Stimulated activated CD4-positive, alpha-beta T cell treated with anti-CD3 and anti-CD28 coated beads, Interleukin-4, amount 100 ng/mL, for 1 hour (primary cell): ENCODE measurements at places on chromosomes 13 and 19.

DNA sequence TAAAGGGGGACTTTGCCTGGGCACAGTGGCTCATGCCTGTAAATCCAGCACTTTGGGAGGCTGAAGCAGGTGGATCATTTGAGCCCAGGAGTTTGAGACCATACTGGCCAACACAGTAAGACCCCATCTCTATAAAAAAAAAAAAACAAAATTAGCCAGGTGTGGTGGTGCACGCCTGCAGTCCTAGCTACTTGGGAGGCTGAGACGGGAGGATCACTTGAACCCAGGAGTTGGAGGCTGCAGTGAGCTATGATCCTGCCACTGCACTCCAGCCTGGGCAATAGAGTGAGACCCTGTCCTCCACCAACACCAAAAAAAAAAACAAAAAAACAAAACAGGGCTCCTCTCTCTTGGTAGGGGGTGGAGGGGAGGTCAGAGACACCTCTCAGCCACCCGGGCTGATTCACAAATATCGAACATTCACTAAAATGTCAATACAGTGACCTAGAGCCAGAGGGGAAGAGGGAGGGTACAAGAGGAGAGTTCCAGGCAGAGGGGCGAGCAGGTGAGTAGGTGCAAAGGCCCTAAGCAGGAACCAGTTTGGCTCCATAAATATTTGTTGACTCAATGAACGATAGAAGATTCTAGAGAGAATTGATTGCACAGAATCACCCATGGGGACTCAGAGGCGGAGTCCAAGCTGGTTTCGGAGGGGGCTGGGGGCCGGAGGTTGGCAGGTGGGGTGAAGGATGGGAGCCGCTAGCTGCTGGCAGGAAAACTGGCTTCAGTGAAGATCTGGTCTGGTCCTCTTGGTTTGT lies 1.0 kb upstream of the CREB3L3 start:
- DNase-seq = no peak

DNA sequence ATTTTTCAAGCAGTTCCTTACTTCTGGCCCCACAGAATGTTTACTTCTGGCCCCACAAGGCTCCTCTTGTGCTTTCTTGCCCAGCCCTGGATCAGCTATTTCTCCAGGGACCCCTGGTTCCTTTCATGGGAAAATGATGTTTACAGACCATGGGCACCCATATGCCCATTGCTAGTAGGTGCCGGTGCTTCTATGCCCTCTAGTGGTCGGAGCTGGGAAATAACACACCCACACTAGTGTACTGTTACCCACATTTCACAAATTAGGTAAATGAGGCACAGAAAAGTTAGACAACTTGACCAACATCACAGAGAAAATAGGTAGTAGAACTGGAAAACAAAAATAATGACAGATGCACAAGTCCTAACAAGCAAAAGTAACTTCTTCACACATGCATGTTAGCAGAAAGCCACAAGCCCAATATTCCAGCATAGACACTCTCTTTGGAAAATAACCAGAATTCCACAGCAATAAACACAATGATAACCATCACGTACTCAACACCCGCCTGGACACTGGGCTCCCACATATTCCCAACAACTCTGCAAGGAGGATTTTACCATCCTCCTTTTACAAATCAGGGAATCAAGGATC lies 1.3 kb upstream of the CEACAM6 start:
- peak; percentile 69 for DNase-seq

DNA sequence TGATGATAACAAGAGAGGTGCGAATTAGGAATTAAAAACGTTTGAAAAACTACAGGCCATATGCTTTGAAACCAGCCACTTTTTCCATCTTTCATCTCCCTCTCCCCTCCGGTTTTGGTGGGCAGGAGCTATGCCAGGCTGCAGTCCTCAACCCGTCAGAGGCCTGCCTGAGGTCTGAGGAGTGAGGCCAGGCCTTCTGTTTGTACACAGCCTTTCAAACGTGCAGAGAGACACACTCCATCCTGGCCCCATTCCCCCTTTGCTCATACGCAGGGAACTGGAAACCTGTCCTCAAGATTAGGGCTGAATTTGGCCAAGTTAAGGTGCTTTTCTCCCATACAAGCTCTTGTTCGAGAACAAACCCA lies 74.5 kb downstream of the ZIC5 start:
- no peak for DNase-seq

DNA sequence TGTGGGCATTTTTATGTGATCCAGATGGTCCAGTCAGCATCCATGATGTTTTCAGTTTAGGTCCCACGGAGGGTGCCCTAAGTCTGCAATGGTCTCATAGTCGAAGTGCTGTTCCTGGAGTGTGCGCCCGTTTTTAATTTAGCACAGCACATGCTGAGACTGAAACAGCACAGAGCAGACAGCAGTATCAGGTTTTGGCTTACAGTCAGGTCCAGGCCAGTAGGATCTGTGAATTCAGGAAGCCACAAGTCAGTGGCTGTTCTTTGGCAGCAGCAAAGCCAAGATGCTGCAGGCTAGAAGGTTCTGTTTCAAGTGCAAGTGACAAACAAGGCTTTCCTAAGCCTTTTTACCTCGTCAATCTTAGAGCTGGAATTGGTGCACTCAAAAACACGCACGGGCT lies 18.3 kb downstream of the FBXO27 start:
- DNase-seq = no peak

DNA sequence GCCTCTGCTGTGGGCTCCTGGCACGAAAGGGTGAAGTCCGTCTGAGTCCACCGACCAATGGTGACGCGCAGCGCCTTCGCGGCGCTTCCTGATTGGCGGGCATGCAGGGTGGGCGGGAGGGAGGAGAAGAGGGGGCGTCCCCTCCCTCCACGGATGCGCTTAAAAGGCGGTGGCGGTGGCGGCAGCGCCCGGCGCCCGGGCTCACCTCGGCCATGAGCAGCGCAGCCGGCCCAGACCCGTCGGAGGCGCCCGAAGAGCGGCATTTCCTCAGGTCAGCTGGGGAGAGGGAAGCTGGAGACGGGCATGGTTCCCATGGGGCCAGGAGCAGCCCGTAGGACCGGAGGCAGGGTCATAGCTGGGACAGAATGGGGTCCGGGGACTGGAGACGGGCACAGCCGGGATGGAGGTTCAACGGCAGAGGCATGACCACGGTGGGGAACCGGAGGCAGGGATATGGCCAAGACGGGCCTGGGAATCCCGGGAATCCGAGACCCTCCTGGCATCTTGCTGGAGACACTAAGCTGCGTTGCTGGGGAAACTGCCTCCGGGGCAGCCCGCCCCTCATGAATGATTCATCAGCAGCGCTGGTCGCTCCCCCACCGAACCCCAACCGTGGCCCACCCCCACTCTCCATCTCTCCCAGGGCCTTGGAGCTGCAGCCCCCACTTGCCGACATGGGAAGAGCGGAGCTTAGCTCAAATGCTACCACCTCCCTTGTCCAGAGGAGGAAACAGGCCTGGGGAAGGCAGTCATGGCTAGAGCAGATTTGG lies at the start of gene YJEFN3:
Gene YJEFN3 (plus strand): TSS at position 191 of the 770 bp plus-strand sequence. CDS start 22 bp downstream, at position 213.
- DNase-seq = no peak

DNA sequence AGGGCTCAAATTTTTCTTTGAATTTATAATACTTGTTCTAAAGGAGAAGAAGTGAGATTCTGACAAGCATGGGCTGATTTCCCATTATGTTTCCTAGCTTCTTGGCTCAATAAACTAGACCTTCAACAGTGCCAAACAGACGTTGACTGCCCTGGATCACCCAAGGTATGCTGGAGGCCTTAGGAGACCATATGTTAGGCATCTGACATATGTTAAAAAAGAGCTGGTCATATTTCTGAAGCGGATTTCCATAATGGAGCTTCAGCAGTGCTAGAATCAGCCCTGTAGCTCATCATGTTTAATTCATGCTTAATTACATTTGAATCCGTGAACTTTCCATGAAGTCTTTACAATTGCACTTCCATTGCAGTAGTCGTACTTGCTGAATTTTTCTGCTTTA lies 653.3 kb downstream of the DIAPH3 start:
- DNase-seq = no peak

- no peak for DNase-seq
Observed at GRCh38 chr19:58277748-58278540, 811 bp upstream of the ZNF8 start.

DNA sequence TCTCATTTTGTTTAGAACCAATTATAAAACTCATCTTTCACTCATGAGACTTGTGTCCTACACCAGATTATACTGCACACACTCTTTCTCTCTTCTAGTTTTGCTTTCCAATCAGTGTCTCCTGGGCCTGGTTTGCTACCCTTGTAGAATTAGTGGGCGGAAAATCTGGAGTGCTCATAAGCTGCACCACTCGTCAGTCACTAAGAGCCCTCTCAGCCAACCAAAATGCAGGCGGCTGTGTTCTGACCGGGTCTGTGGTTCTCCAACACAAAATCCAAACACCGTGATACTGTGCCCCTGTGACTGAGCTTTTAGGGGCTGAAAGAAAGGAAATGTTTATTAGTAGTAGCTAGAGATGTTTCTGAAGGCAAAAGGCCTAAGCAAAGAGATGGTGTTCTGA lies 83.7 kb upstream of the OBI1 start:
- DNase-seq = no peak

DNA sequence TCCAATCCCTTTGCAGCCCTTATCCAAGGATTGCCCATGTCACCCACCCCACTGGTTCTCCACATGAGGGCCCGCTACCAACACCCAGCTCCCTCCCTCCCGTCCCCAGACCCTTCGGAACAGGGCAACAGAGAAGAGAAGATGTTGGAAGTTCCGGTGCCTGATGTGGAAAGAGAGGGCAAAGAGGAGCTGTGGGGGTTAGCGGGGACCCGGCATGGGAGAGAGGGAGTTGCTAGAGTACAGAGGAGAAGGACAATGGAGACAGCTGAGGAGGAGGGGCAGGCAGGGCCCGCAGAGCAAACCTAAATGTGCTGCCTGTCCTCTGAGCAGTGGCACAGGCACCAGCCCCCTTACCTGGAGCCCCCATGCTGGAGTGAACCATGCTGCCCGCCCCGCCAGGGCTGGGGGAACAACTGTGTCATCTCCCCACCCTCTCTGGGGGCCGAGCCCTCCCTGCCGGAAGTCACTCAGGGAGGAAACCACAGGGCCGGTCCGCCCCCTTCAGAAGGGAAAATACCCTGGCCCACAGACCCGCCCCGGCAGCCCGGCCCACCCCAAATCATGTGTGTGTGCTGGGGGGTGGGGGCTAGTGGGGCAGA lies at the start of gene POU2F2:
Gene POU2F2 (minus strand): TSS at position 417 of the 599 bp plus-strand sequence. CDS start 35 bp downstream, at position 382.
- peak; percentile 86 for DNase-seq

DNA sequence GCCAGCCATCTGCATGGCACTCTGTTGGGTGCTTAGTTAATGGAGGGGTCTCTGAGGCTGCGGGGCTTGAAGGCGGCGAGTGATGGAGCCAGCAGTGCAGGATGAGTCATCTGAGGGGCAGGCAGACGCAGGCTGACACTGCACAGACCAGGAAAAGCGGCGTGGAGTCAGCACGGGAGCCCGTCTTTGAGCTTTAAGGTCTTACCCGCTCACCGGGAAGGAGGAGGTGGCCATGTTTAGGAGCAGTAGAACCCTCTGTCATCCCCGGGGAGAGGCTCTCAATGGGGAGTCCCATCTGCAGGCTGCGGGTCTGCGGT lies 13.1 kb downstream of the NAXD start:
- no peak for DNase-seq

GRCh38 chr13:108968566-108968965 lies 339.2 kb downstream of the MYO16 start:
- DNase-seq = no peak

DNA sequence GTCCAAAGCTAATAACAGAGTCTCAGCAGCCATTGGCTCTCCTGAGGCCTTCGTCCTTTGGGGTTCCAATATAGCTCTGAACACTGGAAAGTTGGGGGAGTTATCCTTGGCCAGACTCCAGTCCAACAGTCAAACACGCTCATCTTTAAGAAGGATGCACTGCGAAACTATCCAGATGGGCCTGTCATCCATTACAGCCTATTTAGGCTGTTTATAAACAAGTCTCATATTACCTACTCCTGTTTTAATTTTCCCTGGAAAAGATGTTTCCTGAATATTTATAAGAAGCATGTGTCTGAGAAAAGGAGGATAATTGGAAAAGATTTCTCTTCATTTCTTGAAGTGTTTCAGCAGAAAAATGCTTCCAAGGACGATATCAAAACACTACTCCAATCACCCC lies 170.7 kb downstream of the DCT start:
- DNase-seq = no peak

GRCh38 chr13:80979035-80979641 lies 638.2 kb upstream of the SPRY2 start:
- no peak for DNase-seq

DNA sequence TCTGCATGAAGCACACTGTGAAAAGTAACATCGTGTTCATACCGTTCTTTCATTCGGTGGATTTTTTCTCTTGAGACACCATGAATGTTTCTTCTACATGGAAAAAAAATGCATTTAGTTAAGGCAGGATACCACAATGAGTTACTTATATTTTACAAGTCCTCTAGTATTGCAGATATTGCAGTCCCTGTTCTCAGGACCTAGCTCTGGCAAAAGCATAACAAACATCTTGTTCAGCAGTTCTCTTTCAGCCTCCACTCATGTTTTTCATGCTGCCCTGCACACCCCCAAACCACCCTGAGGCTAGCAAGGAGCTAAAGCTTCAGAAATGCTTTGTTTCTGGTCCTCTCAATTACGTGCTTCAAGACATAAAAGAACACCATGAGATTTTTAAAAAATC lies 24.8 kb downstream of the N4BP2L1 start:
- no peak for DNase-seq

GRCh38 chr13:75071796-75072195 lies 410.2 kb downstream of the TBC1D4 start:
- DNase-seq = no peak
